ENCODE measurements at places on chromosomes 1 and 21. TPM values are rescaled to one million over a fixed set of nuclear protein-coding genes. Genes with fewer than 3 reads are reported as not detected.

- no peak for DNase-seq
These were observed 1008.3 kb upstream of the B3GALT2 start for GRCh38 chr1:194194724-194195123.

MAP3K7CL gene
- not detected for total RNA-seq

DNA sequence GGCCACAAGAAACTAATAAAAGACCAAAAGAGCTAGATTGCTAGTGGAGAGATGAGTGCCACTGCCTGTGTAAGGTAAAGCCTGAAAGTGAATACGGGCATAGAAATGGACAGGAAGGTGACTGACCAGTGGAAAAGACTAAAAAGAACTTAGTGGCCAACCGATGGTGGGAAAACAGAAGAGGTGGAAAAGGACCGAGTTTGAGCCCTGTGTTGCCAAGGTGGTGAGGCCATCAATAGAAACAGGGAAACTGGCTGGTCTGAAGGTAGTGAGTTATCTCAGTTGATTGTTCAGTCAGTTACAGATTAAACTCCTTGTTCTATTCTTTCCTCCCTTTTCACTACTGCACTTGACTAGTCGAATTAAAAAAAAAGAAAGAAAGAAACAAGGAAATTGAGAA lies 2.5 kb downstream of the WDR77 start:
- no peak for DNase-seq

CCDC181 gene
- 2.9 TPM for total RNA-seq

AXDND1 gene
- total RNA-seq = 0.46 TPM

DNA sequence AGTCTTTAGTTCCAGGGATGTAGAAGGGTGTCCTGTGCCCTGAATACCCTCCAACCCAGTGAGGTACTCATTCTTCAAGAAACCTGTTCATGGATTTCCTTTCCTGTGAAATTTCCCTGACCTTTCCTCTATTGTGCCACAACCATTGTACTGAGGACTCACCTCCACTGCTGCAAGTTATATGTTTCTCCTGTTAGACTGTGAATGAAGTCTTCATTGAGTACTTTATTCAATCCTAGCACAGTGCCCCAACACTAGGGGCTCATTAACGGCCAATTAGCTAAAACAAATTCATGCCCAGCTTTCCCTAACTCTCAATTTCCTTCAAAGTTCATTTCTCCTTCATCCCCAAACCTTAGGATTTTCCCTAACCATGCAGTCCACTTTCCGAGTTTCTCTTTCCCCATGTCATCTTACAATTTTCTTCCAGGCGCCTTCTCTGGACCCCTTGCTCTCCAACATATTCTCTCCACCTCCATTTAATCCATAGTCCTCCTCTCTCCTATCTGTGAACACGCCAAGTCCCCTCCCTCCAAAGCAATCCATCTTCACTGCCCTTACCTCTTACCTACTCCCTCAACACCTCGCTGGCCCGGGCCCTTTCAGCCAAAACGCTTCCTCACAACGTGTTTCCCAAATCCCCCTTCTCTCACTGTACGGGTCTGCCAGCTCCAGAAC lies 1.3 kb downstream of the TRIM33 start:
- no peak for DNase-seq

GRCh38 chr1:172241540-172241939 lies 178.9 kb upstream of the C1orf105 start:
- DNase-seq = no peak

GRCh38 chr21:45973475-45974072 lies 8.0 kb upstream of the COL6A1 start:
- peak; percentile 72 for DNase-seq

- no peak for DNase-seq
These were observed 36.0 kb upstream of the SLC35F3 start for GRCh38 chr1:233868461-233868860.

CGN gene
- 30.9 TPM for total RNA-seq

MYCL gene
- total RNA-seq = 18.4 TPM

DNA sequence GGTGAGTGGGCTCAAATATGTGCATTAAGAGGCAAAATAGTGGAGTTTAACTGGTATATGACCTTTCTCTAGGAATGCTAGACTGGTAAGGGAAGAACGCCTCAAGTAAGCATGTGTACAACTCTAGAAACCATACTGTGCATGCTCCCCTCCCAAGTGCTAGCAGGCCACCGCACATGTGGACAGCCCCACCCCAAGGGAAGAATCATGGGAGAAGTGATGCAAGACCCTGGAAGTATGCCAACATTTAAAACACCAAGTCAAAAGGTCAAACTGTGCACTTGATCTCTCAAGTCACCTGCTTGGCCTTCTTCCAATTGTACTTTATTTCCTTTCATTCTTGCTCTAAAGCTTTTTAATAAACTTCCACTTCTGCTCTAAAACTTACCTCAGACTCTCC lies 120.4 kb downstream of the WDR3 start:
- DNase-seq = no peak

- DNase-seq = no peak
These were observed 173.0 kb downstream of the ADGRL4 start for GRCh38 chr1:78833491-78833890.

DNA sequence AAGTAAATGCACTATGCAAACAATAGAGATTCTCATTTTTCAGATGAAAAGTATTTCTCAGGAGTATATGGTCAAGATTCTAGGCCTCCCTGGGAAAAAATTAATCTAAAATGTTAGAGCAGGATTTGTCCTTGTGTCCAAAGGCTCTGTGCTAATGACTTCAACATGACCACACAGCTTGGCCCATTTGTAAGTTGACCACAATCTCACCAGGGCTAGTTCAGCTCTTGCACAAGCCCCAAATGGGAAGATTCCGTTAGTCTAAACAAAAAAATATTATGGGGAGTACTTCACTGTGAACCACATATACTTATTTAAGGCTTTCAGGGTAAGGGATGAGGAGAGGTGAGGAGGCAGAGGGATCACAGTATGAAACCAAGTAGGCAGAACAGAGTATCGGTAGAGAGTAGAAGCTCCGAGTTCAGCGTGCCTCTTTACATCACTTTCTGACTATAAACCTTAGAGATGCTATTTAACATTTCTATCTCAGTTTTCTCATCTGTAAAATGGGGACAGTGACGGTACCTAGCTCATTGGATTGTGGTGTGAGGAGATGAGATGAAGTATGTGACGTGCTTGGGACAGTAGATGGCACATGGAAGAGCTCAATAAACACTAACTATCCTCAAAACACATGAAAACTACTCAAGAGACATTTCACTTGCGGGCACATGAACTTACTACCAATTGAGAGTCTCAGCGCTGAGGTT lies 37.8 kb upstream of the CTTNBP2NL start:
- DNase-seq = no peak

PKP1 gene
- total RNA-seq = 0.09 TPM

- peak; percentile 24 for DNase-seq
These were observed 172.7 kb downstream of the PTPRU start for GRCh38 chr1:29408831-29409605.

- peak; percentile 5 for DNase-seq
These were observed 315.4 kb downstream of the MATN1 start for GRCh38 chr1:30407865-30408580.

DNA sequence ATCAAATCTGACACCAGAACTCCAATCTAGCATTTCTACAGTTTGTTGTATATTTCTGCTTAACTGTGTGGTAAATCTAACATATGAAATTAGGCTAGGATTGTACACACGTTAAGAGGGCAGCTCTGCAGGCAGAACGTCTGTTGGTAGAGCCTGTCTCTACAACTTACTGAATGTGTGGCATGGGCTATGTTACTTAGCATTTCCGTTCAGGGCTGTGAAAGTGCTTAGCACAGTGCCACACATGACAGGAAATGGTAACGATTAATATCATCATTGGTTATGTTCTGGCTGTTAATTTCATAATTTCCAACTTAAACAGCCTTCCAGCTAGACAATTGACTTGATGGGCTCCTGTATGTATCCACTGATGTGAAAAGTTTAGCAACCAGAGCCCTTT lies 9.6 kb upstream of the C8B start:
- no peak for DNase-seq

GRCh38 chr1:51666478-51666877 lies 49.6 kb downstream of the OSBPL9 start:
- DNase-seq = no peak

DNA sequence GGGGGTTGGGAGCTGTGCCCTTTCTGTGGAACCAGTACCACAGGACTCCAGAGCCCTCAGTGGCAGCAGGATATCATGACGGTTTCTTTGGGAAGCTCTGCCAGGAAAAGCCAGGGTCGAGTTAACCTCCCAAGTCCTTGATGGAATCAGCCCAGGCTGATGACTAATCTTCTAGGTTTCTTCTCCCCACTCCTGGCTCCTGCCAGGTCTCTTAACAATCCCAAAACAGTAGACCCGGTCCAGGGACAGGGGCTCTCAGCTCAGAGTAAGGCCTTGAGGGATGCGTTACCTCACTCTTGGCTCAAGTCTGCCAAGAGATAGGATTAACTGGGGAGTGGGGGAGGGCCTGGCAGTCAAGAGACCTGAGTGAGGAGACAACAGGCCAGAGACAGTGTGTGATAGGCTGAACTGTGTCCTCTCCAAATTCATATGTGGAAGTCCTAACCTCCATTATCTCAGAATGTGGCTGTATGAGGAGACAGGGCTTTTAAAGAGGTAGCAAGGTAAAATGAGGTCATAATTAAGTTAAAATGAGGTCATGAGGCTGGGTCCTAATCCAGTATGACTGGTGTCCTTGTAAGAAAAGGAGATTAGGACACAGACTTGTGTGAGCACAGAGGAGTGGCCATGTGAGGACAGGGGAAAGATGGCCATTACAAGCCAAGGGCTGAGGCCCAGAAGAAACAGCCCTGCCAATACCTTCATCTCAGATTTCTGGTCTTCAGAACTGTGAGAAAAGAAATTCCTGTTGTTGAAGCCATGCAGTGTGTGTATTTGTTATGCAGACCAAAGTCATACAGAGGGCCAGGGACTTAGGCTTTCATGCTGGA lies 95.0 kb downstream of the BEND5 start:
- DNase-seq = no peak

GRCh38 chr1:56446531-56447098 lies 132.7 kb downstream of the PLPP3 start:
- no peak for DNase-seq

DNA sequence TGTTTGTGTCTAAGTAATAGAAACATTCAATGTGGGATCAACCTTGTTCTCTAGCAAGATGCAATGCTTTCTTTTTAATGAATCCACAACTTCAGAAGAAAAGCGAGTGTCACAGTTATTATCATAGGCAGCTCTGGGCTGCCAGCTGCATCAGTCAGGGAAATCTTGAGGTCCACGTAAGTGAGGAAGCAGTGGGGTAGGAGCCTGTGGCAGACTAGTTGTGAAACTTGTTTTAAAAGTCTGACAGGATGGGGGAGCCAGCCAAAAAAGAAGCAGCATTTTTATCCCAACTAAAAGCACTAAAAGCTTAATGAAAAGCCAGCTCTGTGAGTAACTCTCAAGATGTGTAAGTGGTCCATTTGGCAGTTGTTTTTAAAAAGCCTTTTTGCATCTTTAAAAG lies 113.1 kb downstream of the ZNF326 start:
- no peak for DNase-seq

CRP gene
- not detected for total RNA-seq

PLA2G2A gene
- 7.1 TPM for total RNA-seq

DNA sequence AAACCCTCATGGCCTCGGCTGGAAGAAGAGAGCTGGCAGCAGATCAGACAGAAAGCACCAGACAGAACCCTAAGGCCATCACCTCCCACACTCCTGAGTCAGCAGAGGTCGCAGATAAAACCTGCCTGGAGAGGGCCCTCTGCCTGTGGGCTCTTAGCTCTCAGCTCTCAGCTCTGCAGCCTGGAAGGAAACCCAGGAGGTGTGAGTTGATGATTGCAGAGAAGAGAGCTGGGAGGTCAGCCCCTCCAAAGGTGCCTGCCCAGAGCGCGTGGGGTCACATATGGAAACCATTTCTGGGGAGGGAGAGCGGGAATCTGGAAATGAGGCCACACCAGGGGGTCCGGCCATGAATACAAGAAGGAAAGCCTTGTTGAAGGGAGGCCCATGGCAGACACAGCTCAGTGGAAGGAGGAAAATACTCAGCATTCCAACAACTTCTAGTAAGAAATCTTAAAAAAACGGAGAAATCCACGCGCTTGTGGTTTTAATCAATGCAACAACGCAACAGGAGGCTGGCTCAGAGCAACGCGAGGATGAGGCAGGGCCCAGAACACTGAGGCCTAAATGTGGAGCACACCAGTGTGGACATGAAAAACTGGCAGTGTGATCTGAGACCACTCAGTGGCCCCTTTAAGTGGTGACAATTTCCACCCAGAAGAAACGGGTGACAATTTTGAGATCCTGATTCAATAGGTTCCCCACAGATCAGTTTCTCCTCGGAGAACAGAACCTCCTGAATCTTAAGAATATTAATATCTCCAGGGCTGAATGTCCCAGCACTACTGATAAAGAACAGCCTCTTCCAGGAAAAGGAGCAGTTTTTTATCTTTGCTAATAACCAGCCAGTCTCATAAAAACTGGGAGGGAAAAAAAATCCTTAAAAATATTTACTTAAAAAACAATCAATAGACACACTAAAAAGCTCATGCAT lies 45.7 kb downstream of the PSMG1 start:
- peak; percentile 71 for DNase-seq

DNA sequence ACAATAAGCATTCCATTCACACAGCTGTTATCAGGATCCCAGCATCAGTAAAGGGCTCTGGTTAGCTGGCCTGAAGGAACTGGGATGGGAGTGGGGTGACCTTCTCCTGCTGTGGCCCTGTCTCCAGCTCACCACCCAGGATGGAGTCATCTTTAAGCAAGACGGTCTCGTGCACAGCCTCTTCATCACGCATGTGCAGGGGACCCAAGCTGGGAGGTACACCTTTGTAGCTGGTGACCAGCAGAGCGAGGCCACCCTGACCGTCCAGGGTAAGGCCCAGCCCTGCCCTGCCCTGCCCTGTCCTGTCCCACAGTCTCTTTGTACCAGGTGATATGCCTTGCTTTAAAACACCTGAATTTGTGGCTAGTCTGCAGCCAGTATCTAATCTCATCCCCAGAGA lies 24.3 kb downstream of the IGFN1 start:
- DNase-seq = no peak

RPE65 gene
- not detected for total RNA-seq

RXFP4 gene
- total RNA-seq = not detected

CD84 gene
- total RNA-seq = not detected

DNA sequence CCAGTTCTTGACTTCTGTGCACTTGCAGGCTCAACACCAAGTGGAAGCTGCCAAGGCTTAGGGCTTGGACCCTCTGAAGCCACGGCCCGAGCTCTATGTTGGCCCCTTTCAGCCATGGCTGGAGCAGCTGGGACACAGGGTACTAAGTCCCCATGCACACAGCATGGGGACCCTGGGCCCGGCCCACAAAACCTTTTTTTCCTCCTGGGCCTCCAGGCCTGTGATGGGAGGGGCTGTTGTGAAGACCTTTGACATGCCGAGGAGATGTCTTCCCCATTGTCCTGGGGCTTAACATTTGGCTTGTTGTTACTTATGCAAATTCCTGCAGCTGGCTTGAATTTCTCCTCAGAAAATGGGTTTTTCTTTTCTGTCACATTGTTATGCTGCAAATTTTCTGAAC lies 59.8 kb downstream of the DISC1 start:
- no peak for DNase-seq

DNA sequence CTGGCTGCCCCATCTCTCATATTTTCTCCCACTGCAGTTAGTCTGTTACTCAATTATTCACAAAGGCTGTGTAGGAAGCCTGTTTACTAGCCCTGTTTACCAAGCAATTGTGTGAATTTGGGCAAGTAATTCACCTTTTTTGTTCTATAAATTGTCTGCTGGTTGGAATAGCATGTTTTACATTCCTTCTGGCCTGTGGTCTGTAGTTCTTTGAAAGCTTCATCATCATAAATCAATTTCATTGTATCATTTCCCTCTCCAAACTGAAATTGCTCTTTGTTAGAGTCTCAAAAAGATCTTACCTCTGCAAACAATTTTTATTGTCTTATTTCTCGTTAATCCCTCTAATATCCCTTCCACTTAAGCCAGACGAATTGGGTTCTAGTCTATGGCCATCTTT lies 1059.5 kb upstream of the ADGRL4 start:
- DNase-seq = no peak
